CD14-positive monocyte (primary cell): ENCODE measurements at places on chromosomes 1 and 21.
A peak's percentile ranks its signal among the peaks of the same experiment; 100 is the strongest.

GRCh38 chr21:29349702-29350101 is 51.0 kb downstream of the BACH1 start:
- no peak for DNase-seq

- no peak for DNase-seq
Observed at GRCh38 chr1:214548988-214549387, 2.4 kb downstream of the PTPN14 start.

DNA sequence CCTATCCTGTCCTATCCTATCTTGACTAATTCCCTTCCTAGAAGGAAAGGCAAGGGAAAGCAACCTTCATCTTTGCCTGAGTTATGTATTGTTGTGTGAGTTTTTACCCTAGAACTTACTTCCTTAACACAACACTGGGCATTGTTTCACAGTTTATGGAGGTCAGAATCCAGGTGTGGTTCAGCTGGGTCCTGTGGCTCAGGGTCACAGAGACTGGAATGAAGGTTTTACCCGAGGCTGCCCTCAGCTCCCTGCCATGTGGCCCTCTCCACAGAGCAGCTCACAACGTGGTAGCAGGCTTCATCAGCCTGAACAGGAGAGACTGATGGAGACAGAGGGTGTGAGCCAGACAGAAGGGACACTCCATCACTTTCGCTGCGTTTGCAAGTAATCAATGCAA is 140.5 kb downstream of the FCRL5 start:
- DNase-seq, result no peak

GRCh38 chr1:110783292-110783918 is 89.5 kb upstream of the CD53 start:
- DNase-seq, result peak; percentile 66

GRCh38 chr1:171185091-171185490 is at the start of gene FMO2:
Gene FMO2 (plus strand): TSS chr1:171185300. CDS start chr1:171185714, 414 bp downstream.
- no peak for DNase-seq

GRCh38 chr1:167984886-167985489 is 48.1 kb upstream of the MPC2 start:
- no peak for DNase-seq

DNA sequence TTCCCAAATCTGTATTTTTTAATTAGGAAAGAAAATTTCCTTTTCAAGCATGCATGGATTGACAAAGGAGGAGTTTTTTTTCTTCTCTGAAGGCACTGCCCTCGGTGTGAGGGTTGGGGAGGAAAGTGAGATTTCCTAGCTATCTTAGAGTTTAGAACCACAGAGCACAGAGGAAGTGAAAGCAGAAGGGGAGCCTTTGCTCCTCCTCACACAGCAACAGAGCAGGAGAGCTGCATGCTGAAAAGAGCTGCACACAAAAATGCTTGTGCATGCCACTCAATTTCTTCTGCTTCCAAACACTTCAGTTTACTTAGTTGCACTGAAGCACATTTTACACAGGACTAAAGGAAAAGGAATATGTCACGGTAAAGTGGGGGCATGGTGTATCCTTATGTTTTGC is 308.1 kb downstream of the GPATCH2 start:
- DNase-seq, result no peak

DNA sequence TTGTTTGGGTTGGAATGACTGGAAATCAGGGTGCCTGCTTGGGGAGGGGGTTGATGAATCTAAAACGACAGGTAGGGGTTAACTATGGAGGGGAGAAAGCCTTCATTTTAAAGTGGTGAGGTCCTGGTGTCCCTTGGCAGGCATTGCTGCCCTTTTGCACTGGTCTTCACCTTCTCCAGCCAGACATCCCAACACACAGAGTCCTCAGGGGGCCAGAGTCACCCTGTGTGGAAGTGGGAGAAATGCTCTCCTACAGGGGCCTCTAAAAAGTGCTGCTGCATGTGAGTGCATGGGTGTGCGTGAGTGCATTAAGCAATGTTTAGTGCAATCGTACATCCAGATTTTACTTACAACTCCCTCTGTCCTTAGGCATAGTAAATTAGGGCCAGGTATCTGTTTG is 39.0 kb downstream of the TEX35 start:
- no peak for DNase-seq

GRCh38 chr21:44084496-44085241 is 22.5 kb upstream of the PWP2 start:
- DNase-seq, result no peak

- DNase-seq, result no peak
Observed at GRCh38 chr1:167991546-167991945, 54.7 kb upstream of the MPC2 start.

GRCh38 chr21:39384674-39385298 is 35.9 kb upstream of the HMGN1 start:
- no peak for DNase-seq

GRCh38 chr1:56816909-56817308 is 2.3 kb downstream of the FYB2 start:
- no peak for DNase-seq

DNA sequence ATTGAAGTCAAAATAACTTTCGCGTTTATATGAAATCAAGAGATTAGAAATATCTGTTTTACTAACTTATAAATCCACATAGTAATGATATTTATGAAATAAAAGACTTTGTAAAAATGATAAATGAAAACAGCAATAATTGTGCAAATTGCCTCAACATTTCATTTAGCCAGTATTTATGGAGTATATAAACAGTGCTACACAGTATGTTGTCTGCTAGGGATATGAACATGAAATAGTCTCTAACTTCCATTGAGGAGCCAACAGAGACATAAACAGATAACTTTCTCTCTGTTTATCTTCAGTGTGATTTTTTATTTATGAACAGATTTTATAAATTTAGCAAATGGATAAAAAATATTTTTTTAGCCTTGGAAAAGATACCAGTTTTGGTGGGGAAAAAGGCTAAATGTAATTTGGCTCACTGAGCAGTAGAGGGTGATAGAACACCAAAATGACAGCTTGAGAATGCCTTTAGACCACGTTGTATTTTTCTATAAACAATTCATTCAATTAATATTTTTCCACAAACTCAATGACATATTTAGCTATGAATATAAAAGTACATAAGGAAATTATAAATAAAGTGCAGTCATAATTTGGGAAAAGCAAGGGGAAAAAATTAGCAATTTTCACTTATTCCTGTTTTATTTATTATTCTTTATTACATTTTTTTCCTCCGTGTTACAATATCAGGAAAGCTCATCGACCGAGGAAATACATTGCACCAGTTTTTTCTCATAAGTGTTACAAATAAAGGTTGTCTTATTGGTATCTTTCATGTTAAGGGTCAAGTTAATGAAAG is 47.5 kb upstream of the EEIG2 start:
- peak; percentile 60 for DNase-seq

DNA sequence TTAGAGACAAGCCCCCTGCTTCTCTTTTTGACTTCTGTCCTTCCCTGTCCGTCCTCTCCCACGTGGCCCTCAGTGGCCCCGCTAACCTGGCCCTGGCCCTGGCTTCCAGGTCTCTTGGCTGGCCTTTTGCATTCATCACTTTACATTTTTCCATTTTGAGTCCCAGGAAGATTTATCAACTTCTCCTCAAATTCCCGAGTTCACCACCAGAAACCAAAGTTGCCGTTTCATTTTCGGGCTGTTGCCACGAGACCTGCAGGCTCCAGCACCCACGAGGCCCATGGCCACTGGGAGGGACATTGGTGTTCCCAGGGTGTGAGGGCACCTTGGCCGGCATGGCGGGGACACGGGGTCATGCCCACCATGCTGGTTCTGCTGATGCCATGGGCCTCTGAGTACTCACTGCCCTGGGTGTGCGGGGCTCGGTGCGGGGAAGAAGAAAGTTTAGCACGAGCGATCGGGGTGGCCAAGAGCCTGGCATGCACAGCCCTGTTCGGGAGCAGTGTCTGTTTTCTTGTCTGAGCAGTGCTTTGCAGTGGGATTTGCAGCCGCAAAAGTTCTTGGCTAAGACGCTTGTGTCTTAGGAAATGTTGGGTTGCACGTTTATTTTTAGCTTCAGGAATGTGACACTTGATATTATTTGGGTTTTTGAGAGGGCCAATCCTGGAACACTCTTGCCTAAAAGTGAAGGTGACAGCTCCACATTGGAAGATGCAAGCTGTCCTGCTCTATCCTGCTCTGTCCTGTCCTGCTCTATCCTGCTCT is 40.4 kb upstream of the ADARB1 start:
- DNase-seq, result no peak

- no peak for DNase-seq
Observed at GRCh38 chr1:110161849-110162248, 11.6 kb downstream of the SLC6A17 start.

- DNase-seq, result no peak
Observed at GRCh38 chr21:36436829-36437744, 42.8 kb downstream of the CLDN14 start.

GRCh38 chr1:164731161-164731876 is 172.3 kb downstream of the PBX1 start:
- no peak for DNase-seq

DNA sequence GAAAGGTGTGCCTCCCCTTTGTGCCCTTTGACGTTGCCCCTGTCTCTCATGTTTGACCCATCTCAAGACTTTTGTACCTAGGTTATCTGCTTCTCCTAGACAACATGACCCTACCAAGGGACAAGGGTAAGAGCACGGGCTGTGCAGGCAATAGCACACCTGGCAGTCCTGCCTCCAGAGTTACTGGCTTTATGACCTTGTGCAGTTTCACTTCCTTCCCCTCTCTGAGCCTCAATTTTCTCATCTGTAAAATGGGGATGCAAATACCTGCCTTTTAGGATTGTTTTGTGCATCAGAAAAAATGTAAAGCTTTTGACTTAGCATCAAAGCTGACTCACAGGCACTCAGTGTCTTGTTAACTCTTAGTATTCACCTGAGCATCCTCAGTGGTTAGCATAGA is 36.4 kb downstream of the ELK4 start:
- DNase-seq, result no peak

DNA sequence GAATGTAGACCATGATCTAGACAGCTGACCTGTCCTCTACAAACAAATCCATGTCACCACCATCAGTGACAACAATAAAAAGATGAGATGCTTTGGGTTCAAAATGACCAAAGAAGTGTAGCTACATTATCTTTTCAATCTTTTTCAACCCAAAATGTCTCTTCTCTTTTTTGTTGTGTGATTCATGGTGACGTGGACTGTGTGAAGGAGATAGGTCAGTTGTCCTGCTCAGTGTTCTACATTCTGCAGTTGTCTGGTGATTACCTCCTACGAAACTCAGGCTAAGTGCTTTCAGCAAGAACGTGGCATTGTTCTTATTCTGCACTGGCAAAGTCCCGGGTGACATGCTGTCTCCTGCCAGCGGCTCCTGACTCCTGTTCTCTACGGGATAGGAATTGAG is 73.1 kb downstream of the PRKAB2 start:
- no peak for DNase-seq

DNA sequence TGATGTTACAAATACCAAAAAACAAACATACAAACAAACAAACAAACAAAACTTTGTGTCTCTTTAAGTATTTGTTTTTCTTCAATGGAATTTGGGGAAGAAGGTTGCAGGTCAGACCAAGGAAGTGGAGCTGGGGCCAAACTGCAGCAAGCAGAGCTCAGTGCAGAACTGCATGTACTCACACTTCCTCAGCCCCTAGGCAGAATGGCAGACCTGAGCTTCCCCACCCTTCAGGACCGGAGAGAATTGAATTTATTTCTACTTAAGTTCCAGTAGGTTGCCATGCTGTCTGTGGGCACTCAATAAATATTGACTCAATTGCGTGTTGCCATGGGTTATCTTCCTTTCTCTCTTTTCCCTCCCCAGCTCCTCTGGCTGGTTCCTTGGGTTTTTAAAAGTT is 173.6 kb downstream of the PTGER3 start:
- peak; percentile 10 for DNase-seq

- DNase-seq, result no peak
Observed at GRCh38 chr1:98565951-98566350, 95.6 kb upstream of the SNX7 start.

DNA sequence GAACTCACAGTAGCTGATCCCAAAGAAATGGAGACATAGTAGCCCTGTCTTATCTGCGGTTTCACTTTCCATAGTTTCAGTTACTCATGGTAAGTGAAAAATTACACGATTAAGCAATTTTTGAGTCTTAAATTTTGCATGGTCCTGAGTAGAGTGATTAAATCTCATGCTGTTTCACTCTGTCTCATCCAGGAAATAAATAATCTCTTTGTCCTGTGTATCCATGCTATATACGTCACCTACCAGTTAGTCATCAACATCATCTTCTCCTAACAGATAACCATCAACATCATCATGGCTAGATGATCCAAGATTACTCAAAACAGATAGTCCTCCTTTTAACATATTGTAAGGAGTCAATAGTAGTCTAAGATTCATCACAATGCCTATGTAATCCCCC is 1589.3 kb downstream of the BRINP3 start:
- no peak for DNase-seq

DNA sequence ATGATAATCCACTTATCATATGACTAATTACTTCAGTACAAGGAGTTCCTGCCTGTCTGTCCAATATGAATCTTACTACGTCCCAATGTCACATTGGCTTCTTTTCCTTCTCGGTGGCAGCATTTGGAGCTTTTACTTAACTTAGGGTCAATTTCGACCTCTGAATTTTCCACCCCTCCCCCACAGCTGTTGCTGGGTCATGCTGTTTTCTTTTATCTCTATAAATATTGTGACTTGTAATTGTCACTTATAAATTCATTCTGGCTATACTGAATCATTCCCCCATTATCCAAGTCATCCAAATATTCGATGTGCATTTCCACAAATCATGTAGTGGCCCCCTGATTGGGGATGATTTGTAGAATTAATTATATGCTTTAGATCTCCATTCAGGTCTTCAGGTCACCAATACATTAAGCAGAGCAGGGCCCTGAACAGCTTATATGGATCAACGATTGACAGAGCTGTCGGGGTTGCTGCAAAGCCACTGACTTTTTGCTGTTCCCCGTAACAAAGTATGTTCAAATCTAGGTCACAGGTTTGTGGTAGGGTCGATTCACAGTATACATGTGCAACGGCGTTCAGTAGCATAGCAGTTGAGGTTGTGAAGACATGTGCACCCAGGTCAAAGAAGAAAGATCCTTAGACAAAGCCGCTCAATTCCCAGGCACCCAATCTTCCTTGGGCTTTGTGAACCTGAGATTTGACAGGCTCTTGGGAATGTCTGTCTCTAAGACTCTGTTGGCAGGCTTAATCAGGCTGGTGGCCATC is 18.3 kb upstream of the RNU1-4 start:
- peak; percentile 0 for DNase-seq

DNA sequence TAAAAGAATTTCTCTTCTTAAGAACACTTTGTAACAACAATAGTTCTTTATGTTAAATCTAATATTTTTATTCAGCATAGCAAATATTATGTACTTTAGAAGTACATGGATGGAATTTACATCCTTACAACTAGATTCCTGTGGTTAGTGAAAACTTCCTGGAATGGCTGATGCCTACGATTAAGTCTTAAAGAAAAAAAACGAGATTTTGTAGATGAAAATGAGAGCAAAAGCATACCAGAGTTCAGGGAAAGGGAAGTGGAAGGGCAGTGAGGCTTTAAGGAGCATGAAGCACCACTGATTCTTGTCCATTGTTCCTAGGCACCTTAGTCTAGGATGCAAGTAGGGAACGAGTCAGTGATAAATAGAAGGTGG is 26.7 kb downstream of the CFH start:
- DNase-seq, result no peak

- no peak for DNase-seq
Observed at GRCh38 chr1:101317590-101317989, 80.8 kb downstream of the S1PR1 start.

GRCh38 chr1:201660931-201661822 is 122.2 kb downstream of the NAV1 start:
- DNase-seq, result no peak

GRCh38 chr1:70443739-70444138 is 32.7 kb downstream of the CTH start:
- no peak for DNase-seq

GRCh38 chr1:173714441-173714758 is 381 bp upstream of the KLHL20 start:
- no peak for DNase-seq
